ENCODE measurements at places on chromosomes 12 and 14. TPM values are rescaled to one million over a fixed set of nuclear protein-coding genes. Genes with fewer than 3 reads are reported as not detected.

GPX2 gene
- total RNA-seq = not detected

MDGA2 gene
- under 0.01 TPM for total RNA-seq

AKAP5 gene
- total RNA-seq = 0.74 TPM

STAC3 gene
- total RNA-seq = 0.14 TPM

CPM gene
- 3.0 TPM for total RNA-seq

TMEM119 gene
- 62.7 TPM for total RNA-seq

EPYC gene
- total RNA-seq = 0.09 TPM

CRIP2 gene
- 22.7 TPM for total RNA-seq
